Stimulated activated CD4-positive, alpha-beta T cell treated with anti-CD3 and anti-CD28 coated beads, TNF-alpha, amount 100 ng/mL, for 24 hours (primary cell): ENCODE measurements at places on chromosomes 12 and 14.
A peak's percentile ranks its signal among the peaks of the same experiment; 100 is the strongest.

DNA sequence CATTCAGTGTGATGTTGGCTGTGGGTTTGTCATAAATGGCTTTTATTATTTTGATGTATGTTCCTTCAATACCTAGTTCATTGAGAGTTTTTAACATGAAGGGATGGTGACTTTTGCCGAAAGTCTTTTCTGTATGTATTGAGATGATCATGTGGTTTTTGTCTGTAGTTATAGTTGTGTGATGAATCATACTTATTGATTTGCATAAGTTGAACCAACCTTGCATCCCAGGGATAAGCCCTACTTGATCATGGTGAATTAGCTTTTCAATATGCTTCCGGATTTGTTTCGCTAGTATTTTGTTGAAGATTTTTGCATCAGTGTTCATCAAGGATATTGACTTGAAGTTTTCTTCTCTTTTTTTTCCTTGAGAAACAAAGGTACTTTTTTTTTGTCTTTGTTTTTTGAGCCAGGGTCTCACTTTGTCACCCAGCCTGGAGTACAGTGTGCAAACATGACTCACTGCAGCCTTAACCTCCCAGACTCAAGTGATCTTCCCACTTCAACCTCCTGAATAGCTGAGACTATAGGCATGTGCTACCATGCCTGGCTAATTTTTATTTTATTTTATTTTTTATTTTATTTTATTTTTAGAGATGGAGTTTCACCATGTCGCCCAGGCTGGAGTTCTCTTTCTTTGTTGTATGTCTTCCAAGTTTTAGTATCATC lies 121.3 kb downstream of the FUT8 start:
- DNase-seq: no peak

DNA sequence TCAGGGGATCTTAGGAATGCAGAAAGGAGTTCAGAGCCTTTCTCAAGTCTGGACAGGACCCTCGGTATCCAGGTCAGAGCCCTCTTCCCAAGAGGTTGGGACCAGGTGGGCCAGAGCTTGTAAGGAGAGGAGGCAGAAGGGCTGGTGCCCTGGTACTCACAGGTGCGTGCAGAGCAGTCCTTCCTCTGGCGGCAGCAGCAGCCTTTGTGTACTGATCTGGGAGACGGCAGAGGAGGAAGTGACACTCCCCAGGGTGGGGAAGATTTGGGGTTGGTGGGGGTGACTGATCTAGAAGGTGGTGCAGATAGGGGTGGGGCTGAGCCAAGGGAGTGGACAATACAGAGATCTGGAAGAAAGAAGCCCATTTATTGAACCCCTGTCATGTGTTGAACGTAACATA lies at the start of gene ITGB7:
Gene ITGB7, minus strand, starts transcription at position 210 of the 400 bp plus-strand sequence. CDS start 6,808 bp downstream, outside the sequence.
- no peak for DNase-seq

DNA sequence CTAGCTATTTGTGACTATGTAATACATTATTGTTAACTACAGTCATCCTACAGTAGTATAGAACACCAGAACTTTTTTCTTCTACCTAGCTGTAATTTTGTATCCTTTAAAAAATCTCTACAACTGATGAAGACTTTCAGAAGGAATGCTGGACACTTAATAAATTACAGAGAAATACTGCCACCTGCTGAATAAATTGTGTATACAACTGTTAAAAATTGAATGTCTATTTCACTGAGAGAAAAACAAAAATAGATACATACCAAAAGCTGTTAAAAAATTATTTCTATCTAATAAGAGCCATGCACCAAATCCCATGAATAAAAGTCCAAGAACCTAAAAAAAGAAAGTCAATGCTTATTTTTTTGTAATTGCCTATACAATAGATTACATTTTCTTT lies 6.6 kb downstream of the TSPAN19 start:
- no peak for DNase-seq

DNA sequence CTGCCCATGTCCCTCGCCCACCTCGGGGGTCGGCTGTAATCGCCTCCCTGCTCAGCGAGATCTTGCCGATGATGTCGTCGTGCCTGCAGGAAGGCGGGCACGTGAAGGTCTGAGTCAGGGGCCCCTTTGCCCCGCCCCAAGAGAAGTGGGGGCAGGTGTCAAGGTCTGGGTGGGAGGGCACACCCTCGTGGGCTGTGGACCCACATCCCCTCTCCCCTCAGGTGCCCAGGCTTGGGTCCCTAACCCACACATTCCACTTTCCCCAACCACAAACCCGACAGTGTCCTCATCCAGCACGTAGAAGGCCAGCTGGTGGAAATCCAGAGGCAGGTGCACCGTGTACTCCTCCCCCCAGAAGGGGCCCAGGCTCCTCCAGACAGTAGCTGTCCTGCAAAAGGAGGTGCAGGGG lies 7.8 kb downstream of the RASAL1 start:
- no peak for DNase-seq

GRCh38 chr12:118376089-118377020 lies at the start of gene SUDS3:
TSS of gene SUDS3 (plus strand) at chr12:118376555. CDS start at chr12:118376692, 137 bp downstream.
- DNase-seq: peak; percentile 92

GRCh38 chr14:92568621-92569479 lies 55.3 kb downstream of the RIN3 start:
- no peak for DNase-seq

DNA sequence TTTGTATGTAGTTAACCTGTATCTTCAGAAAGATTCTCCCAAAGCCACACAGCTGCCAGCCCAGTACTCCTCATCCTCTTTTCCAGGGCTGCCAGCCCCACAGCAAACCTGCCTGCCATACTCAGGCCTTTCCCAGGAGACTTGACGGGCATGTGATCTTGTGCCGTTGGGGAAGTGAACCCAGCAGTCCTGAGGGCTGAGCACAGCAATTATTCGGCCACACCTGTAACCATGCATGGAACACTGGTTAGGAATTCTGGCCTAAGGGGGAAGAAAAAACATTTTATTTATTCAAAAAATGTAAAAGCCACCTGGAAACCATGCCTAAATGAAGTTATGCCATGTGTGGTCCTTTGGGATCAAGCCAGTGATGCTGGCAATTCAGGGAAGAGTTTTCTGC lies 145.3 kb downstream of the GRIN2B start:
- no peak for DNase-seq

- no peak for DNase-seq
Measured at GRCh38 chr14:67517083-67517482, 16.0 kb upstream of the PLEKHH1 start.

- no peak for DNase-seq
Measured at GRCh38 chr12:19630536-19630935, 191.2 kb downstream of the AEBP2 start.

DNA sequence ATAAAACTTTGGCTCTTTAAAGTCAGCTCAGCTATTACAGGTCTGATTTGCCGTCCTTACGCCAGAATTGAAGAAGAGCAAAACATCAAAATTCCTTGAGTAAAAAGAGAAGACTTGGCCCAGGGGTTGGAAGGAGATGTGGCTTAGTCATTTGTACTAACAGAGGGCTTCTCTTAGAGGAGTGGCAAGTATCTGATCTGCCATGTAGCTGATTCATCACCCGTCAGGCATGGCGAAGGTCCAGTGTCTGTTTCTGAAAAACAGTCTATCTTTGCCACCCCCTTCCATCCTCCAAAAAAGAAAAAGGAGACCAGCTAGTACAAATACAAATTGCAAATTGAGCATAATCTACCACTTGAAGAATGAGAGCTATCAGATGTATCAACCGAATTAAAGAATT lies 91.9 kb downstream of the RAD52 start:
- DNase-seq: no peak

DNA sequence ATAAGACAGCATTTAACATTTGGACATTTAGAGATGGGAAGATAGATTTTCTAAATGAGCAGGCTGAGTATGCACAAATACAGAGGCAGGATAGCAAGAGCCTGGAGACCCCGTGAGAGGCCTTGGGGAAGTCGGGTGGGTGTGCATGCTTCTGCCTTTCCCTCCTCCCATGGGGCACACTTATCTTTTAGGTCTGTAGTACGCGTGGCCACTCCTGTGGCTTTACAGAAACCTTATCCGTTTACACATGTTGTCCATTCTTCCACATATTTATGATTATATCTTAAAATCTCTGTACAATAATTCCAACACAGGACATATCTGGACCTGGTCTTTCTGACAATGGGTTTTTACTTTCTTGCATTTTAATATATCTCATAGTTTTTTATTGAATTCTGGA lies 33.6 kb downstream of the GYS2 start:
- no peak for DNase-seq

- no peak for DNase-seq
Measured at GRCh38 chr14:94598816-94599655, 13.2 kb upstream of the SERPINA3 start.

DNA sequence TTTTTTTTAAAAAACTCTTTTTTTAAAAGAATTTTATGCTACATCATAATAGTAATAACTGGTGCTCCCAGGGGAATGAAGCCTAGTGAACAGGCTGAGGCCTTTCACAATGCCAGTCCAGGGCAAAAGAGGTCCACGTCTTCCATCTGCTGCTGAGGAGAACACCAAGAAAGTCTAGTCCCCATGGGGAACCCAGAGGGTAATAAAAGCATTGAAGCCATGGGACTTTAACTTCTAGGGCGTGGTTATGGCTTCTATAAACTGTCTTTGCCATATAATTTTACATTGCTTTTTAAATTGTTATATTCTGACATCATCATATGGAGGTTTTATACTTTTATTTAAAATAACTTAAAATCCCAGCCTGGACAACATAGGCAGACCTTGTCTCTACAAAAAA lies 64.3 kb downstream of the SLC16A7 start:
- DNase-seq: no peak

DNA sequence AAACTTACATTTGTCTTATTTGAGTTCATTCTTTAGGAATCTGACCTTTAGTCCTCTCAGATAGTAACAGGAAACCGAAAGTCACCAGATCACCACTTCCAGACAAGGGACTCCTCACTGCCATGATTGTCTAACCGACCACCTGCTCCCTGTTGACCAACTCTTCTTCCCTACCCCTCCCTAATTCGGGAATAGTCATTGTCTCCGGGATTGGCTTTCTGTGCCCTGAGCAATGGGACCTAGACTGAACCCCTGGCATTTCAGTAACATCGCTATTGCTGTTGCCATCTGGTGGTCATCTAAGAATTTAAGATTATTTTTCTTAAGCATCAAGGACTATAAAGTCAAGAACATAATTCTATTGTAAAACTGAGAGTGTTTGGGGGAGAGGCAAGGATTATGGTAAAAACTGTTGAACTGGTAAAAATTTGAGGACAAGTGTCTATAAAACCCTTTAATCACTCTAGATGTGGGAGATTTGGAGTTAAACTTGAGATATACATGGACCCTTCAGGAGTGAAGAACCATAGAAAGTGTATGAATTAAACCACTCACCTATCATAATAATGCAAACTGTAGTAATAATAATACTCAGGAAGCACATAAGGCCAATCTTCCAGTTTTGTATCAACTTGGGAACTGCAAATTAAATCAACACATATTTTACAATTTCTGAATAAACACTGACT lies 6.3 kb downstream of the CLEC2A start:
- DNase-seq: no peak

GRCh38 chr12:84793558-84794367 lies 118.8 kb downstream of the SLC6A15 start:
- no peak for DNase-seq

- DNase-seq: no peak
Measured at GRCh38 chr12:117100251-117100650, 1.0 kb upstream of the TESC start.

- DNase-seq: no peak
Measured at GRCh38 chr14:93033983-93034670, 81.6 kb downstream of the ITPK1 start.

DNA sequence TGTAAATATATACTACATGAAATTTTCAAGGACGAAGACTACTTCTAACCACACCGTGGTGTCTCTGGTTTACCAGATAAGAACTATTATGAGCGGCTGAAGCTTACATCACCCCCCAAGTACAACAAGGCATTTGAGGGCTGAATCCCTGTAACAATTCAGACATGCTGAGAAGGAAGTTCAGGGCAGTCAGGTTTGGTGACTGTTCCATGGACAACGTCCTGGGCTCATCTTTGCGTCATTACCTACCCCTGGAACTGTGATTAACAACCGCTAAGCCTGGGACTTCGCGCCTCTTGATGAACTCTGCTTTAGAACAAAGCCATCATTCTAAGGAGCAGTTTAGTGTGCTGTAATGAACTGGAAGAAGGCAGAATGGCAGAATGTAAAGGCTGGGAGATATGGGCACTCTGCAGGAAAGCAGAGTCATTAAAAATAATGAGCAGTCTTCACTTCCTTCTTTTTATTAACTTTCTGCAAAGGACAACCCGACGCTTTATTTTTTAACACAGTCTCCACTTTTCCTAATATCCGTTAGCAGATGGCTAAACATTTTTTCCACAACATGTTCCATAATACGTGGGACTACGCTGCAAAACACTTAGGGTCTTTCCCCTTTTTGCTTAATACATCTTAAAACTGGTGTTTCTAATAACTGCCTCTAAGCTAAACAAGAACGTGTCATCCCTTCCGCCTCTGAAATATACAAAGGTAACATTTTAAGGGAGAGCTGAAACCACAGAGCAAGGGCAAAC lies 263.2 kb downstream of the ADAMTS20 start:
- DNase-seq: no peak

DNA sequence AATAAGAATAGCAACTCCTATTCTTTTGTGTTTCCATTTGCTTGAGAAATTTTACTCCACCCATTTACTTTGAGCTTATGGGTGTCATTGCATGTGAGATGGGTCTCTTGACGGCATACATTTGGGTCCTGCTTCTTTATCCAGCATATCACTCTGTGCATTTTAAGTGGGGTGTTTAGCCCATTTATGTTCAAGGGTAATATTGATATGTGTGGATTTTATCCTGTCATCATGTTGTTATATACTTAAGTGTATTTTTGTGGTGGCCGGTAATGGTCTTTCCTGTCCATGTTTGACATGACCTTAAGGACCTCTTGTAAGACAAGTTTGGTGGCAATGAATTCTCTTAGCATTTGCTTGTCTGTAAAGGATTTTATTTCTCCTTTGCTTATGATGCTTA lies 100.1 kb downstream of the ATP23 start:
- no peak for DNase-seq

DNA sequence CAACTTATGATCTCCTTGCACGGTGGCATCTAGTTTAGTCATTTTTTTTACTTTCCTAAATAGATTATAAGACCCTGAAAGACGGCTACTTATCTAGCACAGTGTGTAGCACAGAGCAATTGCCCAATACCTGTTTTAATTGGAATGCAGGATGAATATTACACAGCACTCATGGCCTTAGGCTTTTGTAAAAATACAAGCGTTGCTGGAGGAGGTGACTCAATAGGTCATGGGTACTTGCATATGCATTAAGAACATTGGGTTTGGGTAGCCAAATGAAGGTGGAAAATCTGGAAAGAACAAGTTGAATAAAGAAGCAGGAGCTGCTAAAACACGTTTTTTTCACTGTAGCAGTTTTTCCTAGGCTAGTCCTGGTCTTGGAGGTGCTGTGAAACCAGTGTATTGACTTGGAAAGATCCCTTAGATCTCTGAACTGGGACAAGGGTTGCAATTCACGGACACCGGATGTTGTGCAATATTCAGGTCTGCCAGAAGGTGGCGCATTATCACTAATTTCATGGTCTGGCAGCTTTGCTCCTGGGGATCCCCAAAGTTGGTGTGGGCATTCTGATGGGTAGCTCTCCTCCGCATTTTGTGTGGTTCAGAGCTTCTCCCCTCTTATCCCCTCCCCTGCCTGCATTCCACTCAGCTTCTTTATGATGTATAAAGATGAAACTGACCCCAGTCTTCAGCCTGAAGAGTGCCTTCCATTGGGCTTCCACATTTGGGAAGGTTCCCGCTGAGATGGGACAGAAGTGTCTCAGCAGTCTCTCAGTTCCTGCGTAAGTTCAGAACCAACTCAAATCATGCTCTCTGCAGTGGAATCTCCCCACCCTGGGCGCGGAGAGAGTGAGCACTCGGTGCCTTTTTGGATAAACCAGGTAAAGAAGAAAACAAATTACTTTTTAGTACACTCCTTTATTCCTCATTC lies 278.3 kb downstream of the NRXN3 start:
- DNase-seq: no peak
